Stimulated activated CD8-positive, alpha-beta memory T cell treated with anti-CD3 and anti-CD28 coated beads, Interleukin-12 subunit alpha, Interleukin-12 subunit beta, amount 100 ng/mL, for 4 hours (primary cell): ENCODE measurements at places on chromosomes 5 and 9.

DNA sequence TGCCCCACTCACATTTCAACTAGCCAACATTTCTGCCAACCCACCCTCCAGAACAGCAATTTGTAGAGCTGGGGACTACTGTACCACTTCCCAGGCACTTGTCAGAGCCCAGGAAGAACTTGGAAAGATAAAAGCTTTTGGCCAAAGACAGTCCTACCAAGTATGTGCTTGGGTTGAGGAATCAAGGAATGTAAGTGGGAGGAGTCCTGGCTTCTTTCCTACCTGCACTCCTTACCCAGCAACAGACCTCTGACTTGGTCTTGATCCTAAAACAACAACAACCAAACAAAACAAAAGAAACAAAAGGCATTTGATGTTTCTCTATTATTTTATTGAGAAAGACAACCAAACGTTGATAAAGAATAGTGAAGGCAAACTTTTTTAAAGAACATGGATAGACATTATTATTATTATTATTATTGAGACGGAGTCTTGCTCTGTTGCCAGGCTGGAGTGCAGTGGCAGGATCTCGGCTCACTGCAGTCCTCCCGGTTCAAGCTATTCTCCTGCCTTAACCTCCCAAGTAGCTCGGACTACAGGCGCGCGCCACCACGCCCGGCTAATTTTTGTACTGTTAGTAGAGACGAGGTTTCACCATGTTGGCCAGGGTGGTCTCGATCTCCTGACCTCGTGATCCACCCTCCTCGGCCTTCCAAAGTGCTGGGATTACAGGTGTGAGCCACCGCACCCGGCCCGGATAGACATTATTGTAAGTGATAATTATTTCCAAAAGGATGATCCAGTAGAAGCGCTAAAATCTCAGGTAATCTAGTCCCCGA lies 33.5 kb downstream of the ANXA2R start:
- no peak for DNase-seq

DNA sequence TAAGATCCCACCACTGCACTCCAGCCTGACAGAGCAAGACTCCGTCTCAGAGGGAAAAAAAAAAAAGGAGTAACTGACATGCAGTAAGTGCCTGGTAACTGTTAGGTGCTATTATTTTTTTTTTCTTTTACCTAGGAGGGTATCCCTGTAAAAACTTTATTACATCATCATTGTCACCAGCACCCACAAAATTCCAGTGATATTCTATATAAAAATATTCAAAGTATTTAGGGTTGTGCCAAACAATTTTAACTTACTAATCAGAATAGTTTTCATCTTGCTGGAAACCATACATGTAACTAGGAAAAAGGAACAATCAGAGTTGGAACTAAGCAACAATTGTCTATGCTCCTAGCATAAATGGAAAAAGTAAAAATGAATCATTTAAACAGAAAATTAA lies 112.4 kb downstream of the SSBP2 start:
- DNase-seq, result no peak

- no peak for DNase-seq
Observed at GRCh38 chr5:9722601-9723180, 92.5 kb upstream of the TAS2R1 start.

- DNase-seq, result no peak
Observed at GRCh38 chr9:89555451-89556375, 49.1 kb upstream of the GADD45G start.

- no peak for DNase-seq
Observed at GRCh38 chr5:161507591-161507990, 38.9 kb downstream of the GABRB2 start.

DNA sequence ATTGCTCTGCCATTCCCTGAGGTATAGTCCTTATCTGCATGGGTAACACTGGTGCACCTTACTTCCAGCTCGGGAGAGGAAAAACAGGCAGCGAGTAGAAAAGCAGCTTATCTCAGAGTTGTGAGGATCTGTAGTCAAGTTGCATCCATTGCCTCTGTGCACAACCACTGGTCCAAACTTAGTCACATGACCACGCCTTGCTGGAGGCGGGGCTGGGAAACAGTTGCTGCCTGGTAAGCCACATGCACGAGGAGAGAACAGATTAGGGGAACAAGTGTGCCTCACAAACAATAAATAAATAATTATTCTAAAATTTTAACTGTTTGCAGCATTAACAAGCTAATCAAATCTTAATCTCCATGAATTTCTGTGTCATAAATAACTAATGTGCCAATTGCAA lies 18.6 kb downstream of the ZNF622 start:
- DNase-seq, result no peak

DNA sequence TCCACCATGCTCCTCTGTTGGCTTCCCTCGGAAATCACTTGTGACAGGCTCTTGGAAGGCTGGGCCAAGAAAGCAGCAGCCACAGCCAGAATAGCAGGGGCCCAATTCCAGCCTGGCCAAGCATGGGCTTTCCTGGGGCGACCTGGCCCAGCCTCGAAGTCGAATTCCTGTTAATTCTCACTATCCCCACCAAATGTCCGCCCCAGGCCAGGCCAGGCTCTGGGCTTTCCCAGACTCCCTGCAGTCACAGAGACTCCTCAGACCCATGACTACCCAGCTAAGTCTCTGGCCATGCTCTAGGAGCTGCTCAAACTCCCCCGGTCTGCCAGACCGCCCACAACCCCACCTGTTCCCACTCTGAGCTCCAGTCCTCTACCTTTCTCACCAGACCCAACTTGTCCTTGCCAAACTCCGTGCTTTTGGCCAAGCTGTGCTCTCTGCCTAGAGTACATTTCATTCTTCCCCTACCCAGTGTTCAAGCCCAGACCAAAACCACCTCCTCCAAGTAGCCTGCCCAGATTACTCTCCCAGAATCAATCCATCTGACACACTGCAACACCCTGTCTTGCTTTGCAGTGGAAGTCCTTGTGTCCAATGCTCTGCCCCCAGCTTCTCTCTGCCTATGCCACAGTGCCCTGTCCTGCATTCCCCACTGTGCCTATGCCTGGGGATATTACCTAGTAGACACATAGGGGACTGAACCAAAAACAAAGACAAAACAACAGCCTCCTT lies 26.2 kb downstream of the SHB start:
- DNase-seq, result no peak

GRCh38 chr5:68264024-68264956 lies 48.7 kb downstream of the PIK3R1 start:
- no peak for DNase-seq

DNA sequence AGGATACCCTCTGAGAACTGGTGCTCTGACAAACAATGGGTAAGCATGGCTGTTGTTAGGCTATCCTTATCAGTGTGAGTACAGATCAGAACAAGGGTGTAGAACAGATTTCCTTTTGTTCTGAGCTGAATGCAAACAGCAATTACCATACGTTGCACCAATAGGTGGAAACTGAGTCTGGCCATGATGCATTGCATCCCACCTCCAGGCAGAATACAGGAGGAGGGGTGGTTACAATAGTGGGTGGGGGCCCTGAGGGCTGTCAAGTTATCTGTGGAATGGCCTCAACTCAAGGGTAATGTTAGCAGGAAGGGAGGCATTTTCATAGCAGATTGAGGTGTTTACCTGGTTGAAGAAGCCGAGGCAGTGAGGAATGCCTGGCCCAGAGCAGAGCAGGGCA lies 54.3 kb upstream of the GLRX start:
- DNase-seq, result no peak

DNA sequence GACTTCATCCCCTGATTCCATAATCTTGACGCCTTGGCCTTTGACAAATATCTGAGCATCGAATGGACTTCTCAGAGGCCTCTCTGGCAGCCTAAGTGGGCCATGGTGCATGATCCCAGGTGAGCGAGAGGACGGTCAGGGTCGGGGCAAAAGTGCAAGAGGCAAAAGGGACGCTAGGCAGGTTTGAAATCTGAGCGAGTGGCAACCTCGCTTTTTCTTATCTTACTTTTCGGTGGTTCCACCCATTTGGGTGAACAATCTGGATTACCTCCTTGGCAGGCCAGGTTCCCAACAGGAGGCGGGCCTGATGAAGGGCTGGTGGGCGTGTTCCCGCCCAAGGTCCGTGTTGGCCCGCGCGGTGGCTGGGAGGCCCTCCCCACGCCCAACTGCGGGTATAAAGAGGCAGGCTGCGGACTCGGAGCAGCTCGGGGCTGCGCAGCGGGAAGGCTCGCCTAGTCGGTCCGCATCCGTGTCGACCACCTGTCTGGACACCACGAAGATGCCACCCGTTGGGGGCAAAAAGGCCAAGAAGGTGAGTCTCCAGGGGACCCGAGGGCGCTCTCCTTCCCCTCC lies at the start of gene BHMT:
TSS of gene BHMT (plus strand) at position 423 of the 573 bp plus-strand sequence. CDS start at position 500, 77 bp downstream.
- no peak for DNase-seq

DNA sequence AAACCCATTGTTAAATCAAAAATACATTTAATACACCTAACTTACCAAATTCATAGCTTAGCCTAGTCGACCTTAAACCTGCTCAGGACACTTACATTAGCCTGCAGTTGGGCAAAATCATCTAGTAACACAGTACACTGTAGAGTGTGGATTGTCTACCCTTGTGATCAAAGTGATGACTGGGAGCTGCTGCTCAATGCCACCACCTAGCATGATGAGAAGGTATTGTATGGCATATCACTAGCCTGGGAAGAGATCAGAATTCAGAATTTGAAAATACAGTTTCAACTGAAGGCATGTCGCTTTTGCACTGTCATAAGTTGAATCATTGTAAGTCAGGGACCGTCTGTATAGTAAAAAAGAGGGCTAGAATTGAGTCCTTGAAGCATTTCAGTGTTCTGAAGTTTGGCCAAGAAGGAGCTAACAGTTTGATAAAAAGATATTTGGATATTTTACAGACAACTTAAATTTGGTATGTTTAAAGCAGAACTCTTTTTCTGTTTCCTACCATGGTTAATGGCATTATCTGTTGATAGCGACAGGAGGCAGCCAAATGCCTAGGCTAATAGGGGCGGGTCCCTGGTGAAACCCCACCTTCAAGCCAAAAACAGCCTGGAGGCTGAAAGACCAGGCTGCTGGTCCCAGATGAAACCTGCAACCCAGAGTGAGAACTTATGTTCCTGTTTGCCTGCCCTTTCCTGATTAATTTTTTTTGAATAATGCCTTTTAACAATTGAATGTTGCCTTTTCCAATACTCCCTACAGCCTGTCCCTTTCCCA lies 23.0 kb downstream of the SMIM15 start:
- DNase-seq, result no peak

GRCh38 chr5:162067655-162068411 lies at the start of gene GABRG2:
Gene GABRG2 (plus strand): TSS chr5:162067773. CDS start chr5:162068000, 227 bp downstream.
- DNase-seq, result no peak
